ENCODE measurements at places on chromosomes 5 and 9. TPM values are rescaled to one million over a fixed set of nuclear protein-coding genes. Genes with fewer than 3 reads are reported as not detected.

The WNT8A gene
- not detected for polyA plus RNA-seq

The PRXL2C gene
- 10.6 TPM for polyA plus RNA-seq

The ENTR1 gene
- polyA plus RNA-seq, result 29.3 TPM

The SPINK1 gene
- polyA plus RNA-seq, result not detected

The HMCN2 gene
- polyA plus RNA-seq, result 12.3 TPM

The TSSK1B gene
- 0.13 TPM for polyA plus RNA-seq

The RNF208 gene
- polyA plus RNA-seq, result 2.5 TPM

The COL5A1 gene
- polyA plus RNA-seq, result 425 TPM

The SOWAHA gene
- polyA plus RNA-seq, result 0.11 TPM

The OBP2A gene
- not detected for polyA plus RNA-seq

The ABLIM3 gene
- 89.7 TPM for polyA plus RNA-seq

The PKN3 gene
- polyA plus RNA-seq, result 8.9 TPM

The OR13C2 gene
- polyA plus RNA-seq, result not detected

The EXOSC2 gene
- polyA plus RNA-seq, result 26.5 TPM

The AHRR gene
- polyA plus RNA-seq, result 5.0 TPM

The SLC6A19 gene
- polyA plus RNA-seq, result not detected

The ZDHHC21 gene
- 13.9 TPM for polyA plus RNA-seq

DNA sequence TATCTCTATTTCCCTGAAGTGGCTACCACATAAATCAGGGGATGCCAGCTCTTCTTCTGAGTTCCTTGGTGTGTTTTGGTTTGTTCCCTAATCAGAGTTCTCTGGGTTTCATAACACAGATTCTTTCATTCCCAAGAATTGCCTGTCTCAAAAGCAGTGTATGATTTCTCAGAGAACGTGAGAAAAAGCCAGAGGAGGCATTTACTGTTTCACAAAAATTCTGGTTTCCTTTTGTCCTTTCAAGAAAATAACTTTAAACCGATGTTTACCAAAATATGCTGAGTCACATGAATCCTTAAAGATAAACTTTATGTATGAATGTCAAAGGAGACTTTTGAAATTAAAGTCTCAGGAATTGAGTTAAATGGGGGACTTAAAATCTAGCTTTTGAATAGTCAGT, 314.3 kb downstream of the EBF1 start:
- DNase-seq, result no peak

- no peak for DNase-seq
Observed at GRCh38 chr9:79000230-79001002, 571.3 kb upstream of the TLE4 start.

DNA sequence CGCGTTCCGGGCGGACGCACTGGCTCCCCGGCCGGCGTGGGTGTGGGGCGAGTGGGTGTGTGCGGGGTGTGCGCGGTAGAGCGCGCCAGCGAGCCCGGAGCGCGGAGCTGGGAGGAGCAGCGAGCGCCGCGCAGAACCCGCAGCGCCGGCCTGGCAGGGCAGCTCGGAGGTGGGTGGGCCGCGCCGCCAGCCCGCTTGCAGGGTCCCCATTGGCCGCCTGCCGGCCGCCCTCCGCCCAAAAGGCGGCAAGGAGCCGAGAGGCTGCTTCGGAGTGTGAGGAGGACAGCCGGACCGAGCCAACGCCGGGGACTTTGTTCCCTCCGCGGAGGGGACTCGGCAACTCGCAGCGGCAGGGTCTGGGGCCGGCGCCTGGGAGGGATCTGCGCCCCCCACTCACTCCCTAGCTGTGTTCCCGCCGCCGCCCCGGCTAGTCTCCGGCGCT, at the start of gene DAPK1:
Gene DAPK1, plus strand, starts transcription at position 264 of the 442 bp plus-strand sequence. CDS start 1,211 bp downstream, outside the sequence.
- DNase-seq, result no peak

DNA sequence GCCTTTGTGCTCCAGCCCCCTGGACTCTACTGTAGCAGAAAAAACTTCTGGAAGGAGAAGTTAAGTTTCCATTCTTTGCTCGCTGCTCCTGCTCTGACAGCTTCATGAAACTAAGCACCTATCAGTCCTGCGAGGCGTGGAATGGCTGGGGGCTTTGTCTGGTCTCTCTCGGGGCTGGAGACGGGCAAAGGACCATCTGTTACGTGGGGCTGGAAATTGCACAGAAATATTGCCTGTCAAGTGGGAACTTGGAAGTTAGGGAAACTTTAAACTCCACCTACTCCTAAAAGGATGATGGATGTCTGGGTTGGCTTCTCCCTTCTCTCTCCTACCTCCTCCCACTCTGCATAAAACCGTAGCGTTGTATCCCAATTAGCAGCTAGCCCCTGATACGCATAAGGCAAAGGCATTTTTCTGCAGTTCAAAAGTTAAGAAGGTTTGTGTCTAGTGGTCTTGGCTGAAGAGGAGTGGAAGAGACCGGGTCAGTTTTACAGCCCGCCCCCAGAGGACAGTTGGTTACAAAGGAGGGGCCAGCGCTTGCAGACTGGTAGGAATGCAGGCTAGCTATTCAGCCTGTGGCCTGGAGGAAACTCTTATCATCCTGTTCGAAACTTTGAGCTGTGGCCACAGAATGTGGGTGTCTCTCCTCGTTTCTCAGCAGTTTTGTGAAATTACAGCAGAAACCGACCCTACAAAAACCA, 1.3 kb downstream of the FBXL7 start:
- no peak for DNase-seq

- DNase-seq, result no peak
Observed at GRCh38 chr5:35246900-35247647, 16.8 kb upstream of the PRLR start.

DNA sequence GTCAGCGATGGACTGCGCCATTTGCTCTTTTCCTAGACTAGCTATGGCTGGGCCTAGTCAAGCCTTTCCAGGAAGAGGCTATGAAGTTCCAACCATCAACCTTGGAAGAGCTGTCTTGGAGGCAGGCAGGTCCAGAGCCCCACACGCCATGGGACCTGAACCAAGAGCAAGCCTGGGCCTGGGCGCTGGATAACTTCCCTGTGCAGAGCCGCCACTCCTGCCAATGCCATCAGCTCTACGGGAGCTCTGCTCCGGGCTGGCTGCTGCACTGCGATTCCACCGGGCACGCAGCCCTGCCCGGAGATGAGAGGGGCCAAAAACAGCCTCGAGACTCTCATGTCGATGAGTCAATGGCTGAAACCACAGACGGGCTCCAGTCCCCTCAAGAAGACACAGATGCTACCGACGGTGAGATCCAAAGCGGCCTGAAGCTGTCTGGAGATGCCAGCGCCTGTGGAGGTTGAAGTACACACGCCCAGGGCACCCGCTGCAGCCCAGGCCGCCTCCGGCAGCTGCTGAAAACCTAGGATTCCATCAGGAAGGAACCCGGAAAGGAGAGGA, 103.7 kb upstream of the SELENOP start:
- no peak for DNase-seq

GRCh38 chr5:158080112-158080511, 221.2 kb upstream of the CLINT1 start:
- no peak for DNase-seq

GRCh38 chr9:124013309-124014210, 2.0 kb downstream of the LHX2 start:
- DNase-seq, result no peak

DNA sequence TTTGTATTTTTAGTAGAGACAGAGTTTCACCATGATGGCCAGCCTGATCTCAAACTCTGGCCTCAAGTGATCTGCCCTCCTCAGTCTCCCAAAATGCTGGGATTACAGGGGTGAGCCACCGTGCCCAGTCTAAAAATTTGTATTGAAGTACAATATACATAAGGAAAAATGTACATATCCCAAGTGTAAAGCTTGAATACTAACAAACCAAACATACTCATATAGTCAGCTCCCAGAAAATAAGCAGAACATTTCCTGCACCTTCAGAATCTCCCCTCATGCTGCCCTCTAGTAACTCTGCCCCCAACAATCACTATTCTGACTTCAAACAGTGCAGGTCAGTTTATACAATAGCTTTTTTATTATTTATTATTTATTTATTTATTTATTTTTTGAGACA, 1.6 kb upstream of the NOL6 start:
- no peak for DNase-seq

- no peak for DNase-seq
Observed at GRCh38 chr9:131407717-131408195, 13.9 kb downstream of the PRRC2B start.

GRCh38 chr5:121019106-121019505, 555.0 kb downstream of the PRR16 start:
- no peak for DNase-seq

GRCh38 chr9:97109194-97109811, 70.4 kb upstream of the CTSV start:
- DNase-seq, result no peak

- no peak for DNase-seq
Observed at GRCh38 chr9:94507531-94508258, 47.2 kb upstream of the PCAT7 start.

DNA sequence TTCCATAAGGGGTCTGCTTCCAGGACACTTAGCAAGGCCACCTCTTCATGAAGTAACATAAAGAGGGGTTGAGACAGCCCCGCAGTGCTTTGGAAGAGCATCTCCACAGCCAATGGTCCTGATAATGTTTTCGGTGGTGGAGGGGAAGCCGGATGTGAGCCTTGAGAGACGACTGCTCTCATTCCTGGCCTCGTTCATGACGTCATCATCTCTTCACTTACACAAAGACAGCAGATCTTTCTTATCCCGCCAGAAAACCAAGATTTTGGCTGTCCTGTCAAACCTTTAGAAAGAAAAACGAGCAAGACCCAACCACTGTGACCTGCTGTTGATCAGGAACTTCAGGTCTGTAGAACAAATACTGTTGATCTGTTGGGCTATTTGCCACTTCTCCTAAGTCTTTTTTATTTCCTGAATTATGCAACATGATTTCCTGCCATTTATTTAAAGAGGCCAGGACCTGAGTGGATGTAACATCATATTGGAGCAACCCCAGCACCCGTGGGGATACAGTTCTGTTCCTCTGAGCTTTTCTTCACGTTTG, 89.0 kb upstream of the IRX2 start:
- DNase-seq, result no peak

DNA sequence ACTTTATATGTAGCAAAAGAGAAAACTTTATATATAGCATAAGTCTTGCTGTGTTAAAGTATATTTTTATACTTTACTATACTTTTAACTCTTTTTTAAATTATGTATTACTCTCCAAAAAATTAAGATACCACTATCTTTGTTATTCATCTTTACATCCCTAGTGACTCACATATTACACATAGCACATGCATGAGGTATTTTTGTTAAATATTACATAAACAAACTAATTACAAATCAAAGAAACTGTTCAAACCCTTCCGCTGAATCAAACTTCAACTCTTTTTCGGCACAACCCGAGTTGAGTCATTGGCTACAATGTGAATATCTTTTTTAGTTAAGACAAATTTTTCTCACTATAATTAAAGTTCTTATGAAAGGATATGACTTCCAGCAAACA, 32.1 kb downstream of the NADK2 start:
- no peak for DNase-seq

DNA sequence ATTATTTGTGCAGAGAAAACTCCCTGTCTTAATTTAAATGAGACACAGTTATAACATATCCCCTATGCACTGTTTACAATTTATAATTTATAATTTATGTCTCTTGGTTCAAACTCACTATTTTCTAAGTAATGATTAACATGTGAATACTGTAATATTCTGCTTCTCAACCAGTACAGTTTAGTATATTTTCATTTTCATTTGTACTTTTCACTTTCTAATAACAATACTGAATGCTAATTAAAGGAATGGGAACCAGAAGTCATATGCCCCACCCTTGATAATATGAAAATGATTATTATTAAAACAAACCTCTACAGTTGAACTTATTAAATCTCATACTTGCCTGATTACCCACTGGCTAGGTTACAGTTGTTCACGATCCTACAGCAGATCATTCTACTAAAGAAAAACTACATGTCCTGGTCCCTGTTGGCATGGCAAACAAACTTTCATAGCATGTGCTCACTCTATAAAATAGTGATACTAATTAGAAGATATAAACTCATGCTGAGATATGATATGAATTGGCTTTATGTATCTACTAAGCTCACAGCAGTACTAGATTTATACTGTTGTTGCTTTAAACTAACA, 66.4 kb downstream of the POU5F2 start:
- no peak for DNase-seq

DNA sequence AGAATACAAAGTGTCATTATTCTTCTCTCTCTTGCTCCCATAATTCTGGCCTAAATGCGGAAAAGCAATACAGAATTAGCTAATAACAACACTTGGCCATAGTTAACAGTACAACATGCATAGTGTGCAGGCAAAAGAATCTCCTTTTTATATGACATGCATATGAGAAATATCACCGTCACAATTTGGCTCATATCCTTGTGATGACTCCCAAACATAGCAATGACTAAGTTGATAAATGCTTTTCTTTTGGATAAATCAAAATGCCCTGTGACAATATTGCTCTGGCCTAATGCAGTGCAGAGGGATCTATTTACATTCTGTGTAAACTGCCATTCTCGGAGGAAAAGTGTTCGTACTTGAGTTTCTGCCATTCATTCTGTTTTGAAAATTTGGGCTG, 121.9 kb upstream of the GHR start:
- no peak for DNase-seq

DNA sequence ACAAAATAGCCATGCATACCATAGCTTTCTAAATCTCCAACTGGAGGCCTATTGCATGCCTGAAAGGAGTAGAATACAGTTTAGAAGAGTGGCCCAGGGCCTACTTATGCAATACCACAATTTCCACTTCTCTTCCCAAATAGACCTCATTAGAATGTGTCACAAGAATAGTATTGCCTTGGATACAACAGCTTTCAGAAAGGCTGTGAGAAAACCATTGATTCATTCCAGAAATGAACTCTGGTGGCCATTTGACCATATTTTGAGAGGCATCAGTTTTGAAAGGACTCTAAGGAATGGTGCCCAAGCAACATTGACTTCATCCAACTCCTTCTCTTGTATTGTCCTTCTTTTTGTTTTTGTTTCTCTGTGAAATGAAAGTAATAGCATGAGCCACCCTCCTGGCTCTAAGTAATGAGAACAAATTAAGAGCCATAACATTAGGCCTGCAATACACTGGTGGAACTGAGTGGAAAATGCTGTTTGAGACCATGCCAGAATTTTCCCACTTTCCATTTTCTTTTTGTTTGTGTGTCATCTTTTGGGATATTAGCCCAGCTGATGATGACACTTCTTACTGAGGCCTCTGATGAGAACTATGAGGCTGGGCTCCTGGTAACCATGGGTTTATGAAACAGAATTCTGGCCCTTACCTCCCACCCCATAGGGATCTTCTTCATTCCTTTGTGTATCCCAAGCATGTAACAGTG, 90.2 kb downstream of the TMEM174 start:
- DNase-seq, result no peak

DNA sequence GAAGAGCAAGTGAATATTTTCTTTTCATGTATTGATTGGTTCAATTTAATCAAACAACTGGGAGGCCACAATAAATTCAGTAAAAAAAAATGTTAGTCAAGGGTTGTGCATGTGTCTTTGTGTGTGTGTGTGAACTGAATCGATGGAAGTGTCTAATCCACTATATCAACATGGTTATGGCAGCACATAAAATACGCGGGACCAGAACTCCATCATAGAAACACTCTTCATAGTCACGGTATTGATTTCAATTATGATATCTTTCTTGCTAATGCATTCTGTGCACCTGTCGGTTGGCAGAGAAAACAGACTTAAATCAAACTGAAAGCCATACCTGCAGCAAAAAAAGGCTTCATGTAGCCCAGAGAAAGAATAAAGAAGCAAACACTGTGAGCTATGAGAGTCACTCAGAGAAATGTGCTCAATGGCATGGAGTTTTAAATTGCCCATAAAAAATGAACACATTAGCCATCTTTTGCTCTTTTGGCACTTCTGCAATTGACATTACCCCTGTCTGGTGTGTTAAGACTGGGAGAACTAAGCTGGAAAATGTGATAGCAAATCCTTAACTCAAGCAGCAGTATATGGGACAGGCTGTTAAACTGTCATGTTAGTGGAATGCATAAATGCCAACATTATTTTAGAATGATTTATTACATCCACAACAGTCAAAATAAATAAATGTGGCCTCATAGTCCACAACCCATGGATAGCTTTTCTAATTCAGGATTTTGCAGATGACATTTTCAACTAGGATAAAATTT, 642.4 kb upstream of the C9orf72 start:
- DNase-seq, result no peak

Data from forelimb muscle (tissue), 1 donor.